ENCODE measurements at places on chromosomes 3 and 15. TPM values are rescaled to one million over a fixed set of nuclear protein-coding genes. Genes with fewer than 3 reads are reported as not detected.

GRCh38 chr3:74173090-74173489 is 441.4 kb downstream of the CNTN3 start:
- H3K27me3 ChIP-seq, result no peaks in the 10 kb centered on the region
- DNase-seq, result no peak
- H3K4me3 ChIP-seq, result no peak overlapping the region
- no peak overlapping the region for H3K27ac ChIP-seq
- H3K36me3 ChIP-seq, result no peaks in the 10 kb centered on the region

- H3K4me3 ChIP-seq, result no peak overlapping the region
- H3K4me1 ChIP-seq, result no peaks in the 10 kb centered on the region
- no peak overlapping the region for H3K27ac ChIP-seq
- no peaks in the 10 kb centered on the region for H3K27me3 ChIP-seq
- H3K36me3 ChIP-seq, result no peaks in the 10 kb centered on the region
These were observed 265.0 kb upstream of the GADL1 start for GRCh38 chr3:31159331-31160039.

DNA sequence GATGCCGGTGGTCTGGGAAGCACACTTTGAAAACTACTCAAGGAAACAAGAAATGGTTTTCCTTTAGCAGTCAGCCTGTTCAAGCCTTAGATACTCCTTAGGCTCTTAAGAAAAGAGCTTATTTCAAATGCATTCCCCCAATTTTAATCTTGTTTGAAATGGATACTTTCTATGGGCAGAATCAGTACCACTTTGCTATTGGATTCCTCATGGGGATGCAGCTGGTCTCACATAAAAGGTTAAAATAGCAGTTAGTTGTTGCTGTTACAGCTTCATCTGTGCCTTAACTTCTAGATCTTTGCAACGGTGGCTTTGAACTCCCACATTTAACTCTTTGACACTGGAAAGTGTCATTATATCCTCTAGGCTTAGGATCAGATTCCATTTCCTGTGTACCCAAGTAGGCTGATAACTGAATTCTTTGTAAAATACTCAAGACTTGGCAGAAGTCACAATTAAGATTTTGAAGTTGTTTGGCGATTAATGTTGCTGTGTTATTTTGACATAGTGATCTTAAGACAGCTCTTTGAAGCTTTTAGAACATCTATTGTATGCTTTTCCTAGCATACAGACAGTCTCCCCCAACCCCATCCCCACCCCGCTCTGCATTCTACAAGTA is 2.2 kb downstream of the THBS1 start:
- peaks cover 19% of the 10 kb centered on the region for H3K4me1 ChIP-seq
- H3K36me3 ChIP-seq, result peaks cover 52% of the 10 kb centered on the region
- peaks cover 10% of the 10 kb centered on the region for H3K27me3 ChIP-seq
- DNase-seq, result no peak
- H3K4me3 ChIP-seq, result peak overlapping the region; percentile 78

DNA sequence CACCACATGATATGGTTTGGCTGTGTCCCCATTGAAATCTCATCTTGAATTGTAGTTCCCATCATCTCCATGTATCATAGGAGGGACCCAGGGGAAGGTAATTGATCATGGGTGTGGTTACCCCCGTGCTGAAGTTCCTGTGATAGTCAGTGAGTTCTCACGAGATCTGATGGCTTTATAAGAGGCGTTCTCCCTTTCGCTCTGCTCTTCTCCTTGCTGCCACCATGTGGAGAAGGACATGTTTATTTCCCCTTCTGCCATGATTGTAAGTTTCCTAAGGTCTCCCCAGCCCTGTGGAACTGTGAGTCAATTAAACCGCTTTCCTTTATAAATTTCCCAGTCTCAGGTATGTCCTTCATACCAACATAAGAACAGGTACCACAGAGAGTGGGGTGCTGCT is 21.9 kb downstream of the OSTN start:
- no peak overlapping the region for H3K4me3 ChIP-seq
- H3K27me3 ChIP-seq, result no peaks in the 10 kb centered on the region
- no peak overlapping the region for H3K27ac ChIP-seq
- peak; percentile 47 for DNase-seq
- H3K4me1 ChIP-seq, result no peaks in the 10 kb centered on the region

GRCh38 chr3:192831111-192831644 is 86.5 kb downstream of the MB21D2 start:
- H3K4me1 ChIP-seq, result peaks cover 18% of the 10 kb centered on the region
- no peak overlapping the region for H3K4me3 ChIP-seq
- no peaks in the 10 kb centered on the region for H3K36me3 ChIP-seq
- no peak for DNase-seq

DNA sequence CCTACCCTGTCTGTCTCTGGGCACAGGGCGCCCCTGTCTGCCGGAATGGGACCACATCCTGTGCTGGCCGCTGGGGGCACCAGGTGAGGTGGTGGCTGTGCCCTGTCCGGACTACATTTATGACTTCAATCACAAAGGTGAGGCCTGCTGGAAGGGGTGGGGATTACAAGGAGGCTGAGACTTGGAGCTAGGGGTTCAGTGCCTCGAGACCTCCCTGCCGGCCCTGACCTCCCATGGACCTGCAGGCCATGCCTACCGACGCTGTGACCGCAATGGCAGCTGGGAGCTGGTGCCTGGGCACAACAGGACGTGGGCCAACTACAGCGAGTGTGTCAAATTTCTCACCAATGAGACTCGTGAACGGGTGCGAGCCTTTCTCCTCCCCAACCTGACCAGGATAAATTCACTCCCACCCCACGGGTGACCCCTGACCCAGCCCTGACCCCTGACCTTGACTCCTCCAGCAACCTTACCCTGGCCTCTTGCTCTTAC is 20.4 kb downstream of the PTH1R start:
- DNase-seq, result peak; percentile 59
- H3K4me3 ChIP-seq, result peak overlapping the region; percentile 45
- H3K4me1 ChIP-seq, result peaks cover 4% of the 10 kb centered on the region
- peaks cover 34% of the 10 kb centered on the region for H3K27me3 ChIP-seq
- H3K27ac ChIP-seq, result no peak overlapping the region

- peaks cover 9% of the 10 kb centered on the region for H3K27me3 ChIP-seq
- 0 out of 2 replicates have a peak, but pooled peaks cover 5% of the 10 kb centered on the region for H3K4me1 ChIP-seq
- peak; percentile 85 for DNase-seq
- H3K4me3 ChIP-seq, result peak overlapping the region; percentile 73
- no peak overlapping the region for H3K27ac ChIP-seq
These were observed 110.8 kb upstream of the ATP11B start for GRCh38 chr3:182682263-182683241.

- H3K4me1 ChIP-seq, result peaks cover 7% of the 10 kb centered on the region
- DNase-seq, result no peak
- H3K27ac ChIP-seq, result no peak overlapping the region
These were observed 26.0 kb downstream of the PPCDC start for GRCh38 chr15:75049392-75049791.

GRCh38 chr3:135731546-135731945 is 234.0 kb upstream of the PPP2R3A start:
- H3K36me3 ChIP-seq, result peaks cover 15% of the 10 kb centered on the region
- no peak for DNase-seq
- no peak overlapping the region for H3K4me3 ChIP-seq
- H3K27ac ChIP-seq, result no peak overlapping the region
- peaks cover 22% of the 10 kb centered on the region for H3K4me1 ChIP-seq
- no peaks in the 10 kb centered on the region for H3K27me3 ChIP-seq

- H3K36me3 ChIP-seq, result no peaks in the 10 kb centered on the region
- no peak overlapping the region for H3K4me3 ChIP-seq
- no peaks in the 10 kb centered on the region for H3K4me1 ChIP-seq
- DNase-seq, result no peak
- H3K27me3 ChIP-seq, result no peaks in the 10 kb centered on the region
These were observed 278.1 kb upstream of the CHRNA7 start for GRCh38 chr15:31752065-31752762.

- no peaks in the 10 kb centered on the region for H3K36me3 ChIP-seq
- DNase-seq, result peak; percentile 54
- H3K27ac ChIP-seq, result peak overlapping the region; percentile 84
- no peak overlapping the region for H3K4me3 ChIP-seq
- peaks cover 30% of the 10 kb centered on the region for H3K4me1 ChIP-seq
These were observed 299.6 kb upstream of the C2CD4B start for GRCh38 chr15:62464705-62465104.

DNA sequence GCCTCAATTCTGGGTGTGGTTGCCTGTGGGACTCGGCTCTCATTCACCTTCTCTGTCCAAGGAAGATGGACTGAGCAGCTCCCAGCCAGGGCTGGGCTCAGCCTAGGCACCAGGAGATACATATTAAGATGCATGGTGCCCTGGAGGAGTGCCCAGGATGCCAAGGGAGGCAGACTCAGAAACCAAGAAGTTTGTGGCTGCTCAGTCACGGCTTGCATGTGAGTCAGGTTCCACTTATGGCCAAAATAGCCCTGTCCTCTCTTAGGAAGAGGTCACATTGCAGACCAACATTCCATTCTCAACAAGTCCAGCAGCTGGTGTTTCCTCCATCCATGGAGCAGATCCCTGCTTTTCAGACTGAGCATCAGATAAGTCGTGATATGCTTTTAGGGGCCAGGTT is 21.8 kb downstream of the CDCP1 start:
- no peak overlapping the region for H3K4me3 ChIP-seq
- no peaks in the 10 kb centered on the region for H3K27me3 ChIP-seq
- no peak overlapping the region for H3K27ac ChIP-seq
- no peak for DNase-seq
- no peaks in the 10 kb centered on the region for H3K4me1 ChIP-seq

- H3K27me3 ChIP-seq, result no peaks in the 10 kb centered on the region
- no peaks in the 10 kb centered on the region for H3K4me1 ChIP-seq
- no peaks in the 10 kb centered on the region for H3K36me3 ChIP-seq
- H3K4me3 ChIP-seq, result no peak overlapping the region
- H3K27ac ChIP-seq, result no peak overlapping the region
- DNase-seq, result no peak
These were observed 101.8 kb downstream of the CFAP20DC start for GRCh38 chr3:58948018-58948417.

GRCh38 chr3:155690921-155691320 is 54.0 kb downstream of the PLCH1 start:
- no peaks in the 10 kb centered on the region for H3K36me3 ChIP-seq
- H3K4me3 ChIP-seq, result no peak overlapping the region
- H3K4me1 ChIP-seq, result 0 out of 2 replicates have a peak, but pooled peaks cover 8% of the 10 kb centered on the region
- DNase-seq, result no peak
- H3K27ac ChIP-seq, result no peak overlapping the region
- no peaks in the 10 kb centered on the region for H3K27me3 ChIP-seq

AMOTL2 gene
- 96.2 TPM for total RNA-seq

OCA2 gene
- 0.69 TPM for total RNA-seq

THAP10 gene
- total RNA-seq, result 5.5 TPM
